ENCODE measurements at places on chromosomes 12 and 14.

- no peak for DNase-seq
Observed at GRCh38 chr14:60964904-60965303, 16.0 kb downstream of the TRMT5 start.

DNA sequence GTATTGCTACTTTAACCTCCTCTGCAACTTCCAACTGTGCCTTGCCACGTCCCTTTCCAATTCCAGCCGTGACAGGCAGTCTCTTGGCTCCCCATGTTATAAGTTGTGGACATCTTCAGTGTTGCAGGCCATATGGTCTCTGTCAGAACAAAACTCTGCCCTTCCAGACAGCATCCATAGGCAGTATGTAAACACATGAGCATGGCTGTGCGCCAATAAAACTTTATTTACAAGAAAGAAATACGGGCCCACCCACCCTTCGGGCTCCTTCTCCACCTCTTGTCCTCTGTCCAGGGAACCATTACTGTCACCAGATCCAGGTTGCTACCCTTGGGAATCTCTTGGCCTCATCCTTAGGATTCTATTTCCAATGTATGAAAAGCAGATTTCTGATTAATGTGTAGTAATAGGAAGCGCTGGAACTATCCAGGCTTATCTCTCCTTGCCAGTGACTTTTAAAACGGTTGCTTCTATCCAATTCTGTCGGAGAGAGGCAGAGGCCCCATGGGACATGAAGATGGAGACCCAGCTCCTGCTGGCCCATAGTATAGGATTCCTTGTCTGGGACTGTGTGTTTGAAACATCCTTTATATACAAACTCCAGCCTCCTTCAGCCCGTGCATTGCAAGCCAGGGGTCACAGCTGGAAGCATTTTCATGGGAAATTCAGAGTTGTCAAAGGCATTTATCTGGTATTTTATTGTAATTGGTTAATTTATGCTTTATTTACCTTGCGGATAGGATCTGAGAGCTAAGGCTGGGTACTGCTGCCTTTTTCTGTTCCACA lies 114.4 kb downstream of the ZNF664 start:
- no peak for DNase-seq

DNA sequence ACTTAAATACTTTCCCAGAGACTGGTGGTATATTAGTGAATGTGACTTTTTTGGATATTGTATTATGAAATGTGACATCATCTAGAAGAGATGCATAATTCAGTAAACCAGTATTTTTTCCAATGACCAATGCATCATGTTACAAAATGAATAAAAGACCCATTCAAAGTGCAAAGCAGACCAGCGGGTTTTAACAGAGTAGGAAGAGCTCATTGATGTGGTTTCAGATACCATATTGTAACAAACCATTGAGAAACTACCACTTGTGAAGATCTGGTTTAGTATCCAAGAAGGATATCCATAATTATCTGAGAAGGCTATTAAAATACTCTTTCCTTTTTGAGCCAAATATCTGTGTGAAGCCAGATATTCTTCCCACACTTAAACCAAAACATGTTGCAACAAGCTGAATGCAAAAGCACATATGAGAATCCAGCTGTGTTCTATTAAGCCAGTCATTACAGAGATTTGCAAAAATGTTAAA lies 47.7 kb downstream of the MVK start:
- no peak for DNase-seq

DNA sequence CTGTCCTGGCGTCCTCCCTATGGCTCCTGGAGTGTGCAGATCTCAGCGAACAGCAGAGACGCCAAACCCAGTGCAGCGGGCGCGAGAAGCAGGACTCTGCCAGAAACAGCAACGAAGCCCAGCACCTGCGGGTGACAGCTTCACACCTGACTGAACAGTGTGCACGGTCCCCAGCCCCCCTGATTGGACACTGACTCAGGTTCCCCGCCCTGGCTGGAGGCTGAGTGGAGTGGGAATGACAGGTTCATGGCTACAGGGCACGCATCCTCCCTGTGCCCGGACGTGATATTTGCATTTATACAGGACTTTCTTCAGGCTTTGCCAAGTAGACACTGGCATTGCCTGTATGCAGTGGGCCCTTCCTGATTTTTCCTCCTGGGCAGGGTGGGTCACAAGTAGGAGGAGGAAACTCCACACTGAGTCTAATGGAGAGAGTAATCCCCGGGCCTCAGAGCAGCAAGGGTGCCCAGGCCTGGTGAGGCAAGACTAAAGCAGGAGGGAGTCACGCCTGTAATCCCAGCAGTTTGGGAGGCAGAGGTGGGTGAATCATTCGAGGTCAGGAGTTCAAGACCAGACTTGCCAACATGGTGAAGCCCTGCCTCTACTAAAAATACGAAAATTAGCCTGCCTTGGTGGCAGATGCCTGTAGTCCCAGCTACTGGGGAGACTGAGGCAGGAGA lies 71.6 kb downstream of the ASCL4 start:
- DNase-seq = no peak

- no peak for DNase-seq
Observed at GRCh38 chr14:104465482-104466390, 113.8 kb upstream of the C14orf180 start.

- DNase-seq = peak; percentile 33
Observed at GRCh38 chr12:52307836-52308805, 13.1 kb downstream of the KRT83 start.

DNA sequence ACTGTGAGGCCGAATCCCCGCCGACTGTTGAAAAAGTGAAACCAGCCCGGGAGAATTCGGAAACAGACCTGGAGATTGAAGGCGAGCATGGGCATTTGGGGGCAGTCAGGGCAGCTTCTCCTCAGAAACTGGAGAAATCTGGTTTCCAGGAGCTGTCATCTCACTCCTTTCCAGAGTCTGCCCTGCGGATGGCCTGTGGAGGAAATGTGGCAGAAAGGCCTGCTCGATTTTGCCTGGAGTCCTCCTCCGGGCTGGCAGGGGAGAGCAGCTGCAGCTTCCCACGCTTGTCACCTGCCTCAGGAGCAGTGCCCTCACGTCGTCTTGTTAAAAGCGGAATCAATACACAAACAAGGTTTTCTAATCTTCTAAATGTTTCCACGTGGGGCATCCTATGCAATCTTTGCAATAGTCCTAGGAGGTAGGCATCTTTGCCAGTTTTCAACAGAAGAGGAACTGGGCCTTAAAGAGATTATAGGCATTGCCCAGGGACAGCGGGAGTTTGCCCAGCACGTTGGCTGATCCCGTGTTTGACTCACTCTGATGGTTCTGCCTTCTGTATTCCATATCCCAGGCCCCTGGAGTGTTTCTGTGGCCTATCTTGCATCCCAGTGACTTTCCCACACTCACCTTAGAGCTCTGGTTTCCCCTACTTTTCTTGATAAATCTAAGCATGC lies 2.3 kb downstream of the LRRC74A start:
- no peak for DNase-seq

All from activated naive CD4-positive, alpha-beta T cell treated with Interleukin-2 at 50 U/mL for 16 hours (primary cell).